ENCODE measurements at places on chromosomes 5 and 9.

GRCh38 chr5:111398013-111398412, 114.3 kb downstream of the STARD4 start:
- DNase-seq = no peak

DNA sequence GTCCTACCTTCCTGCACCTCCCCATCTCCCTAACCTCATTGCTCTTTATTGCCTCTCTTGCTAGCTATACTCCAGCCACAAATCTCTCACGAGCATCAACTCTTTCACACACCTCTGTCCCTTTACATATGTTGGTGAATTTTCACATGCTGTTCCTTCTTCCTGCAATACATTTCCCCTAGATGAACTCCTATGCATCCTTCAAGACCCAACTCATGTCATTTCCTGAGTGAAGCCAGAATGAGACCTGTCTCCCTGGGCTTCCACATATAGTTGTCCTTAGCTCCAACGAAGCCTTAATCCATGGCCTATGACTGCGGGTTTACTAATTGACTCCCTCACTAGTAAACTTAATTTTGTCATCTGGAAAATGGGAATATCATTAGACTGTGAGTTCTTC, 297.3 kb upstream of the PANK3 start:
- DNase-seq = no peak

DNA sequence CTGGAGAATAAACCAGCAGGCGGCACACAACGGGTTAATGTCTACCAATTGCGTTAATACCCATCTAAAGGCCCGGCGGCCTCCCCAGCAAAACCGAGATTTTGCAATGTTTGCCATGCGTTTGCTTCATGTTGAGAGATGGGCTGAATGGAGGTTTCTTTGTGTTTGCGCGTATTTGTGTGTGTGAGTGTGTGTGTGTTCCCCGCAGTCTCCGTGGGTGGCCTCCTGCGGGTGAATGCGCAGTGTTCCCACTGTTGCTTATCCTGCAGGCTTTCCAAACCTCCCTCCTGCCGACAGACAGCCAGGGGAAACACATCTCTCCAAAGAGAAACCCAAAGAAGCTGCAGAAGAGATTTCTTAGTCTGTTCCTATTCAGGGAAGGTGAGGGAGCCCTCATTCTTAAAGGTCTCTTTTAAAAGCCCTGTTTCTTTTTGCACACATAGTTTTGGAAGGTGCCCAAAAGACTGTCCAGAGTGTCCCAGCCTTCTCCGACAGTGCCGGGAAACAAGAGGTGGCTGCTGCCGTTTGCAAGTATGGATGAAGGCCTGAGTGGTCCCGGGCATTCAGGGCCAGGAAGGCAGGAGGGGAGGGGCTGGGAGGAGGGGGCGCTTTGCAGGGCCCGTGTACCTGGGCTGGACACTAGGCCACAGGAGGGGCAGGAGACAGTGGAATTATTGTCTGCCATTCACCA, 103.8 kb upstream of the ERCC6L2 start:
- DNase-seq = no peak

- peak; percentile 90 for DNase-seq
Measured at GRCh38 chr9:36903541-36904435, 130.3 kb downstream of the PAX5 start.

DNA sequence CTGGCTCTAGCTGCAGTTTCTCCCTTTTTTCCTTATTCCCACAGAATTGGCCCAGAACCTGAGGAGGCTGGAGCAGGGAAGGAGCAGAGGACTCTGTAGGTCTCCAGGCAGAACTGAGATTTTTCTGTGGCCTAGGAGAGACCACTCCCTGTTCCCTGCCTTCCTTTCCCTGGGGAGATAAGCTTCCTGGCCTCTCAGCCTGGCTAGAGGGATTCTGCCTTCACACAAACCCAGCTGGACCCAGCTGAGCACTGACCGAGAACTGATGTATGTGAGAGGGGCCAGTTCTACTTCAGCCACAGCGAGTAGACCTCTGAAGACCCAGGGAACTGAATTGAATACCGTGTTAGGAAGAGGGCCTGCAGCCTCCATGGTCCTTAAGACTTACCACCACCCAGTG, 48.0 kb downstream of the RUSC2 start:
- no peak for DNase-seq

- no peak for DNase-seq
Measured at GRCh38 chr5:53099546-53099945, 10.0 kb downstream of the MOCS2 start.

DNA sequence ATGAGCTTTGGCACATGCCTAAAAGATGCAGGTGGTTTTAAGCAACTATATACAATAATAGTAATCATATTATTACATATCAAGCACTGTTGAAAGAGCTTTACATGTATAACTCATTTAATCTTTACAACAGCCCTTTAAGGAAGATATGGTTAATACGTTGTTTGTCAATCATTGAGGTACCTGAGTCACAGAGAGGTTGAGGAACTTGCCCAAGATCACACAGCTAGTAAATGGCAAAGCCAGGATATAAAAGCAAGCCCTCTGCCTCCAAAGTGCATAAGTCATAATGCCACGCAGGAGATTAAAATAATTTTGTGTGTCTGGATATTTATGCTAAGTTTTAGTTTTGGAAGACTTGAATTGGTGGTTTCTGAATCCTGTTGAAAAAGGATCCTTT, 90.2 kb downstream of the DAPK1 start:
- DNase-seq = no peak

GRCh38 chr9:2317591-2317990, 302.4 kb downstream of the SMARCA2 start:
- no peak for DNase-seq

DNA sequence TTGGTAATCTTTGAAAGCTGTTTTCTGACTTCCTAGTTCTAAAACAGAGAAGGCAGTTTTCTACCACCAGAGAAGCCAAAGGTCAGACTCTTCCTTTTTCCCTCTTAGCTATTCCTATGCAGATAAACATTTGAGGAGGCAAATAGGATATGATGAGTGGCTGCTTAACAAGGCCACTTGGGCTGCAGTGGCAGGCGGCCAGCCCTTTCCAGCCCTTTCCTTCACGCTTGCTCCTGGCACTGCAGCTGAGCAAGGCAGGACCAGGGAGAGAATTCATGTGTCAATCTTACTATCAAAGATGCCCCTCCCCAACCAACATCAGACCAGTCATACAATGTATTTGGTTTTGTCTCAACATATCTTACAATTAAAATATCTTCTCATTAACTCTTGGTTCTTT, 36.8 kb upstream of the RNF38 start:
- no peak for DNase-seq

GRCh38 chr5:139181835-139182452, 16.2 kb downstream of the SIL1 start:
- DNase-seq = no peak

DNA sequence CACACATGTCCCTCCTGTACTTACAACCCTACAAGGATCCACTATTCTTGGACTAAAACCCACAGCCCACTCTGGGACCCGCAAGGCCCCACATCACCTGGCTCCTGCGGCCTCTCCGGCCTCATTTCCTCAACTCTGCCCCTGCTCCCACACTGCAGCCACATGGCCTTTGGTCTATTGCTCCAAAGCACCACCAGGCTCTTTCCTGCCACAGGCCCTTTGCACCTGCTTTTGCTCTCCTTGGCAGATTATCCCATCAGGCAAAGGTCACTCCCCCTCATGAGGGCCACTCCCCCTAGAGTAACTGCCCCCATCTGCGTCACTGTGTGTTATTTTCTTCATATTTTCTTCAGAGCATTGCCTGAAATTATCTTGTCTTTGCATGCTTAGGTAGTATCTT, 26.1 kb upstream of the CPLX2 start:
- DNase-seq = no peak

DNA sequence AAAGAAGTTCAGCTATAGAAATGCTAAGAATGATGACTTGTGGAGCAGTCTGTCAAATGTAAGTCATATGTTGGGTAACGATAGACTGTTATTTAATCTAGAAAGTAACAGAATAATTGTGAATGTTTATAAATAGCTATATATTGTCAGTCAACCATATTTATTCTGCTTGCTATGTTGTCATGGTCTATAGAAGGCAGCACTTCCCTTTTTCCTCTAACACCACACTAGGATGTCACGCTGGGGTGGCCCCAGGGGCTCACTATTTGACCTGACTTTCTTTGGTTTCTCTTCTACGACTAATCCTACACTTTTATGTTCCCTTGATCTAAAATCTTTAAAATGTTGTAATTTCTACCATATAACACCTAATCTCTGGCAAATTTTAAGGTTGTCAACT, 20.5 kb downstream of the ERAP2 start:
- peak; percentile 29 for DNase-seq

Measured in RPMI8226 (cell line).